ENCODE measurements at places on chromosomes 7 and 10.

GRCh38 chr10:114259824-114260223, 20.8 kb downstream of the VWA2 start:
- no peak for DNase-seq

DNA sequence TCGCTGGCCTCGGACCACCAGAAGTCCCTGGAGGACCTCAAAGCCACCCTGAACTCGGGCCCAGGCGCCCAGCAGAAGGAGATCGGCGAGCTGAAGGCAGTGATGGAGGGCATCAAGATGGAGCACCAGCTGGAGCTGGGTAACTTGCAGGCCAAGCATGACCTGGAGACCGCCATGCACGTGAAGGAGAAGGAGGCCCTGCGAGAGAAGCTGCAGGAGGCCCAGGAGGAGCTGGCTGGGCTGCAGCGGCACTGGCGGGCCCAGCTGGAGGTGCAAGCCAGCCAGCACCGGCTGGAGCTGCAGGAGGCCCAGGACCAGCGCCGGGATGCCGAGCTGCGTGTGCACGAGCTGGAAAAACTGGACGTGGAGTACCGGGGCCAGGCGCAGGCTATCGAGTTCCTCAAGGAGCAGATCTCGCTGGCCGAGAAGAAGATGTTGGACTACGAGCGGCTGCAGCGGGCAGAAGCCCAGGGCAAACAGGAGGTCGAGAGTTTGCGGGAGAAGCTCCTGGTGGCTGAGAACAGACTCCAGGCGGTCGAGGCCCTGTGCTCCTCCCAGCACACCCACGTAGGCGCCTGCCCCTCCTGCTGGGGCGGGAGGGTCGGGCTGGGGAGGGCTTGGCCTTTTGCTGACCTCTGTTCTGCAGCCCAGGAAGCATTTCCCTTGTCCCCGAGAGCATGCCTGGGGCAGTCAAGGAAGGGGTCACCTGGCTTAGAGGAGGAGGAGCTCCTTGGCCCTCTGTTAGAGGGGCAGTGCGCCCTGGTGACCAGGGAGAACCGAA, 77.3 kb upstream of the GTF2IRD1 start:
- DNase-seq = no peak

- no peak for DNase-seq
Observed at GRCh38 chr10:119377451-119377957, 165.0 kb downstream of the RGS10 start.

GRCh38 chr7:77528368-77528767, 8.7 kb upstream of the PTPN12 start:
- no peak for DNase-seq

- DNase-seq = no peak
Observed at GRCh38 chr10:79079054-79079397, 10.3 kb downstream of the ZMIZ1 start.

GRCh38 chr7:29372351-29373090, 177.9 kb downstream of the CHN2 start:
- DNase-seq = no peak

- DNase-seq = no peak
Observed at GRCh38 chr10:78524342-78524741, 490.7 kb downstream of the RPS24 start.

GRCh38 chr7:95545007-95545615, 51.2 kb downstream of the PDK4 start:
- no peak for DNase-seq

GRCh38 chr7:14195079-14195478, 205.6 kb upstream of the ETV1 start:
- DNase-seq = no peak

DNA sequence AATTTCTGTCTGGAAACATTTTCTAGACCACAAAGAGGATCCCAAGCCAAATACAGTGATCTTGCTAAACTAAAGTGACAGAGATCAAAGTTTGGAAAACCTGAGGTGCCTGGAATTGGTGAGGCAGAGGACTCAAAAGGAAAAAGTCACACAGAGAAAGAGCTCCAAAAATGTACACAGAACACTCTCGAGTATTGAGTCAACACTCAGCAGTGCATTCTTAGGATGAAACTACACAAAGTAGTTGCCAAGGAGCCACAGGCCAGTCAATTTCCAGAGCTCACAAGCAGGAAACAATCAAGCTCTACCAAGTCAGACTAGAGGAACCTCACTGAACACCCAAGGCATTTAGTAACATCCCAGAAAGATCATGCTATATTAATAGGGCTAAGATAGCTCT, 61.3 kb downstream of the MICU1 start:
- DNase-seq = no peak

All from CD4-positive, alpha-beta T cell treated with Interleukin-6 at 100 ng/mL for 8 hours (primary cell).